BJ (cell line): ENCODE measurements at places on chromosomes 5 and 9.

DNA sequence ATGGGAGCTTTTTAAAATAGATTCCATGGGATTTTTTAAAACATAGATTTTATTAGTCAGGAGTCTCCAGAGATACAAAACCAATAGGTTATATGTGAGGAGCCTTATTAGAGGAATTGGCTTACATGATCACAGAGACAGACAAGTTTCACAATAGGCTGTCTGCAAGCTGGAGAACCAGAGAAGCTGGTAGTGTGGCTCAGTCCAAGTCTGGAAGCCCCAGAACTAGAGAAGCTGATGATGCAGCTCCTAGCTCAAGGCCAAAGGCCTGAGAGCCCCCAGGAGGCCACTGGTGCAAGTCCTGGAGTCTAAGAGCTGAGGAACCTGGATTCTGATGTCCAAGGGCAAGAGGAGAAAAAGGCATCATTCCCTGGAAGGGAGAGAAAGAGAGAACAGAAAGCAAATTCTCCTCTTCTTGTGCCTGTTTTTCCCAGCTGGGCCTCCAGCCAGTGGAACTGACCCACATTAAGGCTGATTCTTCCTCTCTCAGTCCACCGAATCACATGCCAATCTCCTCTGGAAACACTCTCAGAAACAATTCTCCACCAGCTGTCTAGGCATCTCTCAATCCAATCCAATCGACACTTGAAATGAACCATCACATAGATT, 59.3 kb downstream of the AHRR start:
- DNase-seq: no peak

DNA sequence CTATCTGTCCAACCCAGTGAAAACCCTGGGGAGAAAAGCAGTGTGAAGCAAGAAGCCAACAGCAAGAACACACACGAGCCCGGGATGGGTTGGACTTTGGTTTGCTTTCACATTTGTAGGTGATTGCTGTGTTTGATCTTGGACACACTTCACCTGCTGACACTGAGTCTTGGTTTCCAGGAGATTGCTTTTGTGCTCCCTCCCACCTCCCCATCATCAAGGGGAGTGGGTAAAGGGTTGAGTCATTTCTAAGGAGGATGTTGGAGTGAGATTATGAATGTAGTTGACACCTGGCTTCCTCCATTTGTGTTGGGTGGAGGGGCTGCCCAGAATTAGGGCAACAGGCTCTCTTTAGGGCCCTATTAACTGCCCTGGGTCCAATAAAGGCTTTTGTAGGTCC, 37.5 kb downstream of the ANKDD1B start:
- no peak for DNase-seq

- DNase-seq: no peak
Observed at GRCh38 chr9:35813434-35814105, 1.3 kb downstream of the HINT2 start.

DNA sequence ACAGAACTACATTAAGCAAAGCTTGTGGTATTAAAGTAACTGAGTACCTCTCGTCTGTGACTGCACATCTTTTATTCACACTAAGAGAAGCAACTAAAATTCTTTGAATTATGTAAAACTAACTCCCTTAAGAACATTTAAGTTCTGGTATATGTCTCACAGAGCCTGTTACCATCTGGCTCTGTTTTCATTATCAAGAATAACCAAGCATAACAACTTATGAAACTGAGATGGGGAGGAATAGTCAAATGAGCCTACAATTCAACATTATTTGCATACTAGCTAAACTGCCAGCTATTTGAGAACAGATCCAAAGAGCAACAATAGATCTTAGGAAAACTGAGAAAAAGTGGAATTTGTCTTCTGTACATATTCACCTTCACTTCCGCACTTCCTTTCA, 25.3 kb upstream of the ISOC1 start:
- no peak for DNase-seq

GRCh38 chr9:133602277-133602676, 6.9 kb downstream of the FAM163B start:
- no peak for DNase-seq
